ENCODE measurements at places on chromosomes 4 and X. TPM values are rescaled to one million over a fixed set of nuclear protein-coding genes. Genes with fewer than 3 reads are reported as not detected.

- no peak for DNase-seq
Measured at GRCh38 chr4:13088726-13089658, 395.1 kb downstream of the RAB28 start.

DNA sequence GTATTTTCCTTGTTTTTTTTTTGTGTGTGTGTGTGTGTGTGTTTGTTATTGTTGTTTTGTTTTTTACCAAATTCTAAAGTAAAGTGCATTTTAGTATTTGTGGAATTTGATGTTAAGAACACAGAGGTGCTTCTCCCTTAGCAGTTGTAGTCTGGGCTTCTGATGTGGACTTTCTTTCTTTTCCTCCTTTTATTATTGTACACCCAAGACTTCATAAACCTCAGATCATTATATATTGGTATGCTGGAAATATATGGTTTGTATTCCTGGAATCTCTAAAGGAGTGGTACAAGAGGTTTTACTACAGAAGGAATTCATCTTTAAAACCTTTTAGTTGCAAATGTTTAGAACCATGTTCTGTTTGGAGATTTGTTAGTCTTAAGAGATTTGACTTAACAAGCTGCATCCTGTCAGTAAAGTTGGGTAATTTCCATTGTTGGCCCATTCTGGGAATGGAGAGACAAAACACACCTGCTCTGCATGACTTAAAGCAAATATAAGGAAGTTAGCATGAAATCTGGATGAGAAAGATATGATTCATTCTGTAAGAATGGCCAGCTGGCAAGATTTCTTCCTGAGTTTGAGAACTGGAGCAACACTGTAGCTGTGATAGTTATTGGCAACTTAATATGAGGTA lies 64.0 kb downstream of the SMAD1 start:
- DNase-seq = no peak

- no peak for DNase-seq
Measured at GRCh38 chr4:10015140-10015753, 6.0 kb downstream of the SLC2A9 start.

- DNase-seq = no peak
Measured at GRCh38 chr4:73599182-73599581, 21.1 kb downstream of the RASSF6 start.

The ZCCHC4 gene
- 13.7 TPM for total RNA-seq

All from lower leg skin (tissue), 4 donors.